PC-3 (cell line): ENCODE measurements at places on chromosomes 3 and 15.
A peak's percentile ranks its signal among the peaks of the same experiment; 100 is the strongest.

DNA sequence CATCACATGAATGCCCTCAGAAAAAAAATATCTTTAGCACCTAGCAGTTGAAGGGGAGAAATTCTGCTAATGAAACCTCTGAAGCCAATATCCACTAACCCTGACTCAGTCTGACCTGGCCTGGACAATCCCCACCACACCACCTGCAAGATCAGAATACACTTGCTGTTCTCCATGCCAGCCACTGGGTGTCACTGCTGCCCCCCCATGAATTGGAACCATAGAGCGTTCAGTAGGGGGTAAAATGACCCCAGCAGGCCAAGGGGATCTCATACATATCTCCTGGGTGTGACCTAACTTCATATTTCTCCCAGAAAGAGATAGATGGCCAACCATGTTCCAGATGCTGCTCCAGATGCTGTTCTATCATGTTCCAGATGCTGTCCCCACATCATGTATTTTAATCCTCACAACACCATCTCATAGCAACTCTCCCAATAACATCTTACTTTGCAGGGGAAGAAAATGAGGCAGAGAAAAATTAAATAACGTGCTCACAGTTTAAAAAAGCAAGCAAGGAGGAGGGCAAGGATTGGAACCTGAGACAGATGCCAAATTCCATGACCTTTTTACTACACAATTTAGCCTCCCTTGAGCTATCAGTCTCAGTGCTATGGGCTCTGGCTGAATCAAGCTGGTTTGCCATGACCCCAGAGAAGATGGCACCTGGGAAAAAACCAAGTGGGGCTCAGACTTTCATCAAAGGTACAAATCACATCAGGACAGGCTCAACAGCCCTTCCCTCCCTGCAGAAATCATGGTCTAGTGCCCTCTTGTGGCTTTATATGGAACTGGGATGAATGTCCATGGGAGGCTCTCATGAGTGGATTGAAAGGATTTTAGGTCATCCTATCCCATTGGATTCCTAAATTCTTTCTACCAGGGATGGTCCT is 12.4 kb downstream of the NTRK3 start:
- peak; percentile 42 for DNase-seq

- peak; percentile 46 for DNase-seq
Measured at GRCh38 chr3:172034786-172035685, 4.3 kb upstream of the FNDC3B start.

- DNase-seq, result no peak
Measured at GRCh38 chr3:140117096-140117526, 182.1 kb downstream of the CLSTN2 start.

GRCh38 chr3:133459400-133459799 is 59.5 kb downstream of the BFSP2 start:
- no peak for DNase-seq

DNA sequence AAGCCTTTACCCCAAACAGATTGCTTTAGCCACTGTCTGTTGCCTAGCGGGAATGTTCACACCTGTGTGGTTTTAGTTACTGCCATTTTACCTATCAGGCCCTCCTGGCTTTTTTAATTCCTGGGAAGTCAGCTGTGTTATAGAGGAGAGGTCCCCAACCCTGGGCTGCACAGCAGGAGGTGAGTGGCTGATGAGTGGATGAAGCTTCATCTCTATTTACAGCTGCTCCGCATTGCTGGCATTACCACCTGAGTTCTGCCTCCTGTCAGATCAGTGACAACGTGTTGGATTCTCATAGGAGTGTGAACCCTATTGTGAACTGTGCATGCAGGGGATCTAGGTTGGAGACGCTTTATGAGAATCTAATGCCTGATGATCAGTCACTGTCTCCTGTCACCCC is 127.0 kb downstream of the MBNL1 start:
- DNase-seq, result no peak

DNA sequence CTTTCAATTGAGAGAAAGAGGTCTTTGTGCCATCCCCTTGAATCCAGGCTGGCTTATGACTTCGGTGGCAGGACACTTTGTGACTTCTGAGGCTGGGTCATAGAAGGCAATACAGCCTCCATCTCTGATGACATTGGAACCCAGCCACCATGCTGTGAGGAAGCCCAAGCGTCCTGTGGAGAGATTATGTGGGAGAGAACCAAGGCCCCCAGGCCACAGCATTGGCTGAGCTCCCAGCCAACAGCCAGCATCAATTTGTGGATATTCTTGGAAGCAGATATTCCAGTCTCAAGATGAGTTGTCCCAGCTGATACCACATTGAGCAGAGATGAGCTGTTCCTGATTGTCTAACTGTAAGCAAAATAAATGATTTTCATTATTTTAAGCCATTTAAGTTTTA is 12.7 kb upstream of the XIRP1 start:
- DNase-seq, result no peak
